NB4 (cell line): ENCODE measurements at places on chromosomes 6 and 20.

DNA sequence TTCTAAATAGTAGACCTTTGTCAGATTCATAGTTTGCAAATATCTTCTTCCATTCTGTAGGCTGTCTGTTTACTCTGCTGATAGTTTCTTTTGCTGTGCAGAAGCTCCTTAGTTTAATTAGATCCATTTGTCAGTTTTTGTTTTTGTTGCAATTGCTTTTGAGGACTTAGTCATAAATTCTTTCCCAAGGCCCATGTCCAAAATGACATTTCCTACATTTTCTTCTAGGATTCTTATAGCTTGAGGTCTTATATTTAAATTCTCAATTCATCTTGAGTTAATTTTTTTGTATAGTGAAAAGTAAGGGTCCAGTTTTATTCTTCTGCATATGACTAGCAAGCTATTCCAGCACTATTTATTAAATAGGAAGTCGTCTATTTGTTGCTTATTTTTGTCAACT is 287.0 kb downstream of the PACRG start:
- no peak for DNase-seq

DNA sequence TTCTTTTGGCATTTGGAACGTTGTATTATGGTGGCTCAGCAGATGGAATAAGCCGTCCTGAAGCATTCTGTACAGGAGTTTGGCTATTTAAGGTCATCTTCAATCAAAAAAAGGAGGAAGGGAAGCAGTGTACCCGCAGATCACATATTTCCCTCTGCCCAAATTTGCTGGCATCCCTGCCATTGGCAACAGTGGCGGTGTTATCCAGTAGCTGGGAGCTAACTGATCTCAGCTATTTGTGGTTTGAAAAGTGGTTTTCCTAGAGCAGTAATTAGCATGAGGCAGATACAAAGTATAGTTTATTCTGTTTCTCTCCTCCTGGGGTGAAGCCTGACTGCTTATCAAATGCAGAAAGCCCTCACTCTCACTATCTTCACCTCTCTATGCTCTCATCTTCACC is 576.8 kb downstream of the QKI start:
- DNase-seq, result no peak

GRCh38 chr20:47659904-47660601 is 125.2 kb downstream of the SULF2 start:
- no peak for DNase-seq

GRCh38 chr6:107943626-107944439 is 14.2 kb downstream of the SEC63 start:
- DNase-seq, result no peak

DNA sequence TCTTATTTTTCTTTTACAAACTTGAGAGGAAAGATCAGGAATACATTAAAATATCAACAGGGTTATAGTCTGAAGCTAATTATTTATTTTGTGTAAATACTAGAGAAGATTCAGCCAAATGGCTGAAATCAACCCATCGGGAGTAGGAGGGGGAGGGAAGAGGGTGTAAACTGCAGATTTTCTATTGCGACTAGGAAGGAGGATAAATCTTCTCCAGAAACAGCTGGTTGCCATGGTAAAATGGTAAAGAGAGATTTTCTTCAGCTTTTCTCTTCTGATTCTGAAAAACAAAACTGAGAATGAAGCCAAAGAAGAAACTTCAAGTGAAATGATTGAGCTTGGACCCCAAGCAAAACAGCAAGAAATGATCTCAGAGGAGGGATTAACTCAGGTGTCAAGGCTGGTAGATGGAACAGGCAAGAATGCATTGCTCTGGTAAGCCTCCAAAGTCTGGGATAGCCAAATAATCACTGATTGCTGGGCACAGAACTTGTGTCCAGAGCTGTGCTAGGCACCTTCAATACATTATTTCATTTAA is 193.5 kb upstream of the SPTLC3 start:
- no peak for DNase-seq

- DNase-seq, result no peak
Measured at GRCh38 chr6:143187238-143187923, 126.7 kb downstream of the AIG1 start.

GRCh38 chr6:46032110-46032998 is 16.7 kb upstream of the CLIC5 start:
- DNase-seq, result peak; percentile 19
